ENCODE measurements at places on chromosomes 6 and 20.
A peak's percentile ranks its signal among the peaks of the same experiment; 100 is the strongest.

- DNase-seq: no peak
These were observed 664.8 kb upstream of the GJE1 start for GRCh38 chr6:141467881-141468280.

GRCh38 chr6:54879188-54879985 is 32.8 kb downstream of the FAM83B start:
- DNase-seq: no peak

DNA sequence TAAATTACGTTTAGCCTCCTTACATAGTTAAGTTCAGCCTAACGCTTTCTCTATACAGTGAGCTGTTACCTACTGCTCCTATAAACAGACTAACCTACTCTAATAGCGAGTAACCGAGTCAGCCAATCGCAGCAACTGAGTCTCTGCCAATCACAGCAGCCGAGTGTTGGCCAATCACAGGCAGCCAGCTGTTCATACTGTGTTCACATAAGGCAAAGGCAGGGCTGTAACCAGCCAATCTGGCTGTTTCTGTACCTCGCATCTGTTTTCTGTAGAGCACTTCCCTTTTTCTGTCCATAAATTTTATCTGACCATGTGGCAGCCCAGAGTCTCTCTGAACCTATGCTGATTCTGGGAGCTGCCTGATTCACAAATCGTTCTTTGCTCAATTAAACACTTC is 263.9 kb upstream of the JARID2 start:
- DNase-seq: no peak

DNA sequence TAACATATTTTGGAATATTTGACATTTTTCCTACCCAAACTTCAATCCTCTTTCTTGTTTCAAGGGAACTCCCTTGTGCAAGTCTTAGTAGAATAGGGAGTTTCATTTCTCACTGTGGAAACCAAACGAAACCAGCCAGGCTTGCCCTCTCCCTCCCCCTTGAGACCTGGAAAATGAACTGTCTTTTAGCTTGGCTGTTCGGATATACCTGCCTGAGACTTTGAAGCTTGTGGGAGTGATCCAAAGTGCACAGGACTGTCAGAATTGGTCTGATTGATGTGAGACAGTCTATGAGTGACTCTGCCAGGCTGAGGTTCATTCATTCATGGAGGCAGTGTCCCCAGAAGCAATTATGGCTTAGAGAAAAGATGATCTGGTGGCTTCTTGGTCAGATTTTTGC is 388.1 kb downstream of the EPM2A start:
- DNase-seq: no peak

GRCh38 chr6:149939356-149939648 is 2.5 kb upstream of the ULBP2 start:
- no peak for DNase-seq

DNA sequence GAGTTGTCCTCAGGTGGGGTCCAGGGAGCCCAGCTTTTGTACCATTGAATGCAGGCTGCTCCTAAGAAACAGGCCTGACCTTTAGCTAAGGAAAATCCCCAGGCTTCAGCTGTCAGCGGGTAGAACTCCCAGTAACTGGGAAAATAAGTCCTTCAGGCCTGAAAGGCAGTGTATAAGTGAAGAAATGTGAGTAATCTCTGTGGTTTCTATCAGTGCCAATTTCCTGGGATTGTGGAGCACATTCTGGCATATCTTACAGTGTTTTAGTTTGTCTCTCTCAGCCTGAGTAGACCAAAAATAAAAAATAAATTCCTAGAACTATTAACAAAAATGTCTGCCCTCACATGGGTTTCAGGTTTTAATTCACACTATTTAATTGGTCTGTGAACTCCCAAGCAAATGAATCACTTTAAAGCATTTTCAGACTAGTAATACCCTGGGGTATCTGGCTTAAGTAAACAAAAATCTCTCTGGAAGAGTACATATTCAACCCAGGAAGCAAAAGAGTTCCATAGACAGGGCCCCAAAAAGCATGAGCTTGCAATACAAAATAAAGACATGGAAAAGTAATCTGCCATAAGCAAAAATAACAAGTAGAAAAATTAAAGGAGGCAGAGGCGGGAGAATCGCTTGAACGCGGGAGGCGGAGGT is 566.2 kb upstream of the NOX3 start:
- no peak for DNase-seq

- no peak for DNase-seq
These were observed 133.7 kb upstream of the HSF2 start for GRCh38 chr6:122265755-122266154.

DNA sequence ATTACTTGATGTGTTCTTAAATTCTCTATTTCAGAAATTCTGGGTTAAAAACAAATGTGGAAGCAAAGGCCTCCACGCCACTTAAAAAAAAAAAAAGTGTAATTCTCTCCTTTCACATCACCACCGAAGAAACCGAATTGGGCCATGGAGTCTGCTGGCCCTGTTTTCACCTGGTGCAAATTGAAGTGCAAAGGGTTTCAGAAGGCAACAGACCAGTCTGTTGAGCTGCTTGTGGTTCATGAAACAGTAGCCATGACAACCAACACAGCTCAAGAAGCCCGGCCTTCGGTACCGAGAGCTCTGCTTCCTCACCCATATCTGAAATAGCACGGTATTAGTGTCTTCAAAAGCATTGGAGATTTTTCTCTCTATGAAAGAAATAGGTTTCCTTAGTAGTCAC is 63.1 kb downstream of the GMPR start:
- DNase-seq: no peak

- DNase-seq: no peak
These were observed 116.7 kb upstream of the FRMD1 start for GRCh38 chr6:168195712-168196111.

GRCh38 chr20:63072231-63072791 is 65.5 kb upstream of the BHLHE23 start:
- DNase-seq: no peak

DNA sequence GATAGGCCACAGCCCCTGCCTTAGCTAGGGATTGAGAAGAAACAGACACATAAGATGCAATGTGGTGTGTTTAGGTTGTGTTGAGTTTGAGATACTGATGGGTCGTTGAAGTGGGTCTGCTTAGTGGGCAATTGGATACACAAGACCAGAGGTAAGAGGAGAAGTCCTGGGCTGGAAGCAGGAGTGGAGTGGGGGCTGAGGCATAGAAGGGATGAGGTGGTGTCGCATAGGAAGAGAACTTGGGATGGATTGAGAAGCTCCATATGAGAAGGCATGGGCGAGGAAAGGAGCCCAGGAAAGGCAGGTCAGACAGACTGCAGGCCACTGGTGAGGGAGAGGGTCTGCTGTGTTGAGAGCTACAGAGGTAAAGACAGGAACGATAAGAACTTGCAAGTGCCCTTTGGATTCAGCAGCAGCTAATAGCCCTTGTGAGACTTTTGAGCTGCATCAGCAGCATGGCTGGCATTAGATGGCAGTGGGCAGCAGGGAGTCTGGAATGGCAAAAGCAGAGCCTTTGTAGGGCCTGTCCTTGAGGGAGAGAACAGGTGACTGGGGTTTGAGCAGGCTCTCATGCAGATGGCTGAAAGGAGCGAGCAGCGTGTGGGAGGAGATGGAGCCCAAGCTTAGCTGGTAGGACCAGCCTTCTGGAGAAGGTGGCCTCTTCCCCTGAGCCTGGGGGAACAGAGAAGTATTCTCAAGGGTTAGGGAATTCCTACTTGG is 33.2 kb downstream of the PLCG1 start:
- no peak for DNase-seq

- DNase-seq: no peak
These were observed 11.5 kb downstream of the HLA-DPA1 start for GRCh38 chr6:33061987-33062386.

- DNase-seq: no peak
These were observed 33.0 kb downstream of the FRMD1 start for GRCh38 chr6:168045706-168046620.

GRCh38 chr6:35291491-35291890 is 6.1 kb upstream of the DEF6 start:
- no peak for DNase-seq

DNA sequence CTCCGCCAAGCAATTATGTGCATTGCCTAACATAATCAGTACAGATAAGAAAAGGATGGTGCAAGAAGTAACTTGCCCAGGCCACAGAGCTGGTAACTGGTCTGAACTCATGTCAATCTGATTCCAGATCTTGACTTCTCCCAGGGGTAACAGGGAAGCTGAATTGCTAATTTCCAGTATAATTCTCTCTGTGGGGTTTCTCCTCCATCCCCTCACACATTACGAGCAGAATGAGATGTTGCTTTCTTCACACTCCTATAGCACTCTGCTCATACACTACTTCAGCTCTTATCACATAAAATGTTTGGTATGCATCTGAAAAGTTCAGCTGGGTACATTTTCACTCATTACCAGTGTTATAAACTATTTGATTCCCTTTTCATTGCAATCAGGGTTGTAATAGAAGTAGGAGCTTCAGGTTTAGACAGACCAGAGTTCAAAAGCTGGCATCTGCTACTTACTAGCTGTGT is 24.0 kb upstream of the LRRC1 start:
- DNase-seq: no peak

DNA sequence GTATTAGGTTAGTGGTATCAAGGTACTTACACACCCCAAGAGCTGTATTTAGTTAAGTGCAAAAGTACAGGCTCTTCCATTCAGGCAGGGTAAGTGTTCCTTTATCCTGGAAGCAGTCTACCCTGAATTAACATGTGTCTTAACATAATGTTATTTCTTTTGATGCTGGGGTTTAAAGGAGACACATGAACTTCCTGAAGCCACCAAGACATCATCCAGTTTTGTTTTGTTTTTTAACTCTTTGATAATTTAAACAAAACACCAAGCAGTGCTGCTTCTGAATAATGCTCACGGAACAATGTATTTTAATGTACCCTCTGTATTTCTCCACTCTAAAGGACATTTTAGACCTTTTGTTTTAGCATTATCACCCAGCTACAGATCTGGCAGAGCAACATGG is 50.5 kb upstream of the PLCB4 start:
- DNase-seq: no peak

GRCh38 chr20:3433744-3434143 is 26.3 kb upstream of the DNAAF9 start:
- no peak for DNase-seq

DNA sequence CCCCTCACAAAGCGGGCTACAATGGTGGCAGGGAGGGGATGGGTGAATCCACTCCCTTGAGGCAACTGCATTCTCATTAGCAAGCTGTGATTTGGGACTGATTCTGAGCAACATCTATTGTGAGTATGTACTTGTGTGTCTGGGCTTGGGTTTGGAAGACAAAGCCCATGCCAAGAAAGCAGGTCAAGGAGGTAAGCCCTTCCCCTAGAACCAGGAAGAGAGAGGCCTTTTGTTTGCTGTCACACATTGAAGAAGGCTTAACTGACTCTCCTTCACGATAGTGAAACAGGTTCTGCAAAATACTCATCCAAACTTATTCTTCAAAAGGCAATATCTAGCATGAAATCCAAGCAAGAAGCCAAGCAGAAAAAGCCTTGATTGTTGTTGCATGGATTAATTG is 403.1 kb upstream of the ID4 start:
- no peak for DNase-seq

DNA sequence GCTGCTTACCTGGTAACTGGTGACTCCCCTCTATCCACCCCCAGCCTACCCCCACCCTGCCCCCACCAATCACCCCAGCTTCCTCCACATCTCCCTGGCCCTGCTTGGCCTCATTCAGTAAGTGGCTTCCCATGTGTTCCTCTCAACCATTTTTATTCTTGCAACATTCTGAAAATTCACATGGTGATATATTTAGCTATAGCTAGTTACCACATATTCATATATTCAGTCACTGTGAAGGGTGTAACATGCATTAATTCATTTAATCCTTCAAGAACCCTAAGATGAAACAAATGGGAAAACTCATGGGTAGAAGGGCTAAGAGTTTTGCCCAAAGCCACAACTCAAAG is 95.4 kb upstream of the CEP85L start:
- no peak for DNase-seq

DNA sequence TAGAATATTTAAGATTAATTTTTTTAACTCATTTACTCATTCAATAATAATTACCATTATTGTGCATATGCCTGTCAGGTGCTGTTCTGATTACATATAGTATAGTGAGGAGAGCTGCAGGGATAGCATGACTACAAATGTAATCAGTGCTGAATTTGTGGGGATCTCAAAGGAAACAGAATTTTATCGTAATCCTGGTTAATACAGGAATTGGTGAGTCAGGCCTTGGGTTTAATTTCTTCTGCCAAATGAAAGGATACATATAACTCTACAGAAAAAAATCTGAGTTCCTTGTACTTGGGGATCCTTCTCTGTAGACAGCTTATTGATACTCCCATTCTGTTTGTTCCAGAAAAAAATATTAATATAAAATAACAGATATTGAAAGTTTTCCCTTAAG is 297.2 kb downstream of the GJA1 start:
- DNase-seq: no peak

- DNase-seq: no peak
These were observed 260.0 kb downstream of the C6orf118 start for GRCh38 chr6:165049362-165049761.

GRCh38 chr6:128892079-128892478 is 9.1 kb downstream of the LAMA2 start:
- DNase-seq: no peak

- DNase-seq: no peak
These were observed 160.4 kb downstream of the TASP1 start for GRCh38 chr20:13478366-13478765.

GRCh38 chr6:142676027-142676443 is 268.9 kb downstream of the HIVEP2 start:
- DNase-seq: no peak

- DNase-seq: no peak
These were observed 194.4 kb upstream of the CST7 start for GRCh38 chr20:24754691-24755090.

DNA sequence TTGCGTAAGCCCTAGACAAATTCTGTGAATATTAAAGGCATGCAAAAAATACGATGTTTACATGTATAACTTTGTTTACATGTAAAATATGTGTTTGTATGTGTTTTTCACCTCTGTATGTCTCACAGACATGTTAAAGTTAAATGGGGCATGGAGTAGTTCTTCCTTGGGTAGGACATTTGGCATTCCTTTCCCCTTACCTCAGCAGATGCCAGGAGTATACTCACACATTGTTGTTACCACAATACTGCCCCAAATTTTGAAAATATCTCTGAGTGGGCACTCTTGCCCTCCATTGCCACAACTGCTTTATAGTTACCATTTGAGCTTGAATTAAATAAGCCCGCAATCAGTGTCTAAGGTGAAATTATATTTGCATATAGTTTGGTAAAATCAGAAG is 147.5 kb downstream of the MYO6 start:
- DNase-seq: no peak

DNA sequence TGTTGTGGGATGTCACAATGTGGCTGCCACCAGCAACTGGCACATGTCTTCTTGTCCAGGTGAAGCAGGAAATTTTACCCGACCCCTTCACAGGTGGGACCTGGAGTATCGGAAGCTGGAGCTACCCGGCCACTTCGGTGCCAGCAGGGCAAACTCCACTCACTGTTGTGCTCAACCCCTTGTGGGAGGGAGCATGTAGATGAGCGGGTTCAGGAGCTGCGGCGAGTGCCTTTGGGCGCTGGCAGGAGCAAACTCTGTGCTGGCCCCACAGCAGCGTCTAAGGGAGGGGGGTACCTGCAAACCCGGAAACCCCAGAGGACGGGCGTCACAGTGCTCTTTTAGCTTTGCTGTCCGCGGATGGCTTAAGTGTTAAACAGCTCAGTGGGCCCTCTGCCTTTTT is 20.7 kb upstream of the SULF2 start:
- DNase-seq: no peak

- peak; percentile 40 for DNase-seq
These were observed 776 bp downstream of the PPIL1 start for GRCh38 chr6:36873612-36874442.
